ENCODE measurements at places on chromosomes 6 and 20.

DNA sequence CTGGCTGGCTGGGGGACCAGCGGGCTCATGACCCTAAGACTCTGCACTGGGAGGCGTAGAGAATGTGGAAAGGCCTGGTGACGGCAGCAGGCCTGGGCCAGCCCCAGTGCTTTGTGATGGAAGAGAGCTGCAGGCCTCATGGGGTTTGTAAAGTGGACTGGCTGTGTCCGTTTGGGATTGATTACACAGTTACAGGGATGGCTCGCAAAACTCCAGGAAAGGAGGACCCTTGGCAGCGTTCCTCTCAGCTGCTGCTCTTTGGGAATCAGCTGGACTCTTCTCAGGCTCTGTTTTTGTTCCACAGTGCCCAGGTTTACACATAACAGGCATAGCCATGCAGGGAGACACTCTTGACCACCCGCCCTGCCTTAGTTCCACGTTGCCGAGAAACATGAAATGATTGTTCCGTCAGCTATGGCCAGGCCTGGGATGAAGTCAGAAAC, 89.0 kb downstream of the SLX4IP start:
- no peak for DNase-seq

DNA sequence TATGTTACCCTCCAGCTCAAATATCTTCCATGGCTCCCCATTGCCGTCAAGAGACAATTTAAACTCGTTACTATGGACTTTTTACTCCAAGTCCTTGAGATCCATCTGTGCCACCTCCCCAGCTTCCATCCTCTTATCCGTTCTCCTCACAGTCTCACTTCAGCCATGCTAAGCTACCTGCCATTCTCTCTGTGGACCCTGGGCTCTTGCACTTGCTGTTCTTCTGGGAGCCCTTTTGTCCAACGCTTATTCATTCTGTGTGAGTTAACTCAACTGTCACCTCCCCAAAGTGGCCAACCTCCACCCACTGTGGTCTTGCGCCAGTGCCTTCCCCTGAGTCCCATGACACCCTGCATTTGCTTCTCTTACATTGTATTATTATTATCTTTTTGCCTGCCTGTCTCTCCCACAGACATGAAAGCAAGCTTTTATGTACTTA, 132.4 kb downstream of the BCAS1 start:
- DNase-seq: no peak

DNA sequence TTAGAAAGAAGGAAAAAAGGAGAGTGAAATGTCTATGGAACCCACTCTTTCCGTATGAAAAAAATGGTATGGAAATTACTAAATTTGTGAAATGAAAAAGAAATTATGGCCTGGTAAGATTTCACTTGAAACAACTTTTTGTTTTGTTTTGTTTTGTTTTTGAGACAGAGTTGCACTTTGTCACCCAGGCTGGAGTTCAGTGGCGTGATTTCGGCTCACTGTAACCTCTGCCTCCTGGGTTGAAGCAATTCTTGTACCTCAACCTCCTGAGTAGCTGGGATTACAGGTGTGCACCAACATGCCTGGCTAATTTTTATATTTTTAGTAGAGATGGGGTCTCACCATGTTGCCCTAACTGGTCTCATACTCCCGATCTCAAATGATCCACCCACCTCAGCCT, 17.8 kb upstream of the GSTA5 start:
- DNase-seq: no peak

DNA sequence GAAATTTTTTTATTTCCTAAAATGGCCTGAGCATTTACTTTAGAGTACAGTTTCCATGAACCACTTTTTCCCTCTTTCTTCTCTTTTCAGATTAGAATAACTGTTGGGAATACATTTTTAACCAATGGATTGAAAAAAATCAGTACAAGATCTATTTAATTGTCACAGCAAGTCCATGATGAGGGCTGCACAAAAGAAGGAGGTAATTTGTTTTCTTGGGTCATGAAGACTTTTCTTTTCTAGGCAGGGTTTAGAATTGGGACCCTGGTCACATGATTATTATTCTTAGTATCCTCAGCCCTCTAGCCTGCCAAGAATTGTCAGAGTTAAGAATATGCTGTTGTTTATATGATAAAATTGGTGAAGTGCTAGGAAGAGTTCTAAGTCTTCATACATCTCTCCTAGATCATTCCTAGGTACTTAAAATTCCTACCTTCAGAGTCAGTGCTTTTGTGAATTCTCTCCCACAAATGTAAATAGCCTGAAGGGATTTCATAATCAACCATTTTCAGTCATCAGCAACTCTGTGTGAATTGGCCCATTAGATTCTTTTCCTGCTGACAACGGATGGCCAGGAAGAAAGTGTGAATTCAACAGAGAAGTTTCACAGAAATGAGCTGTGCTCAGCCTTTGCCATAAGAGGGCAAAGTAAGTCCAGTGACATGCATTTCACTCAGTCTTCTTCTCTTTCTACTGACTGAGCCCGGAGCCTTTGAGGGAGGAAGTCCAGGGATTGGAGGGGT, 32.4 kb upstream of the TPBG start:
- peak; percentile 9 for DNase-seq

GRCh38 chr6:151761851-151762250, 45.6 kb upstream of the ESR1 start:
- no peak for DNase-seq

DNA sequence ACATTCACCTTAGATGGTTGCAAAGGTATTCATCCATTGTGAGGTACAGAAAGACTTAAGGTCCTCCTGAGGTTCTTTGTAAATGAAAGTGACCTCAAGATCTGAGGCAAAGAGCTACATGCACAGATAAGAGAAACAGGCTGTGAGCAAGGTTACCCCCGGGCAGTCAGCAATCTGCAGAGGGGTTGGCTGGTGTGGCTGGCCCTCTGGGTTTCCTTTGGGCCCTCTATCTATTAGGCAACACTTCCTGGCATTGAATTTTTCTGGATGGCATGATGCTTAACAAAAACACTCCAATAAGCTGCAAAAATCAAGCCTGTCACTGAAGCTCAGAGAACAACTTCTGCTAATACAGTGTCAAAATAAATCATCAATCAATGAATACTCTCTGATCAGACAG, 48.9 kb upstream of the RALGAPA2 start:
- no peak for DNase-seq

DNA sequence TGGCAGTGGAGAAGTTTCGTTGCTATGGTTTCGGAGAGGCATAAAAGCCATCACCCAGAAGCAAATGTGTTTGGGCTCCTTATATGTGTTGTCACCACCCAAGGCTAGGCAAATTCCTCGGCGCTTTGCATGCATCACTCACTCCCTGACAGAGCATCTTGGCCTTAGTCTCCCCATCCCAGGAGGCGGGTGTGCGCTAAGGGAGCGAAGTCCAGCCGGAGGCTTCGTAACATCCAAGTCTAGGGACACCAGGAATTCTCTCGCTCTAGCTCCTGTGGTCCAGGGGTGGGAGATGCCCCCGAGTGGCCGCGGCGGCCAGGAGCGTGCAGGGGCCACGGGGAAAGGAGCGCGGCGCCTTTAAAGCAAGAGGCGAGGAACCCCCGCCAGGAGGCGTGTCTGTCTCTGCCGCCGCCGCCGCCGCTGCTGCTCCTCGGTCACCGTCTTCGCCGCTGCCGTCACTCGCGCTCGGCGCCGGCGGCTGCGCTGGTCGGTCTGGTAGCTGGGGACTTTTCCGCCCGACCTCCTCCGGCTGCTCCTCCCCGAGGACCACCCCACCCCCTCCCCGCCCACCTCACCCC, at the start of gene GRIK2:
TSS of gene GRIK2 (plus strand) at position 458 of the 578 bp plus-strand sequence.
- peak; percentile 35 for DNase-seq

DNA sequence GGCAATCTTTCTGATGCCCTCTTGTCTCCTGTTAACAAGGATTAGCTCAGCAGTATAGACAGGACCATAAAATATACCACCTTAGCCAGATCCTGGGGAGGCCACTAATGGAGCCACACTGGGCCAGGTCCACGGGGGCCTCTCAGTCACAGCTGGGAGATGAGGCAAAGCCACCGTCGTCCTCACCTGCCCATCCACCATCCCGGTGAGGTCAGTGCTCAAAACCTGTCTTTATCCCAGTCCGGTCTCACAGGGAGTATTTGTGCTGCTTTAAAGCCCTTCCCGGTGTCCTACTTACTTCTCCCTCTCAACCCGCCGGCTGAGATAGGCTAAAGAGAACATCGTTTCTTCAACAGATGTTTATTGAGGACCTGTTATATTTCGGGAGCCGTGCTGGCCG, 104.3 kb downstream of the EDN3 start:
- DNase-seq: no peak

DNA sequence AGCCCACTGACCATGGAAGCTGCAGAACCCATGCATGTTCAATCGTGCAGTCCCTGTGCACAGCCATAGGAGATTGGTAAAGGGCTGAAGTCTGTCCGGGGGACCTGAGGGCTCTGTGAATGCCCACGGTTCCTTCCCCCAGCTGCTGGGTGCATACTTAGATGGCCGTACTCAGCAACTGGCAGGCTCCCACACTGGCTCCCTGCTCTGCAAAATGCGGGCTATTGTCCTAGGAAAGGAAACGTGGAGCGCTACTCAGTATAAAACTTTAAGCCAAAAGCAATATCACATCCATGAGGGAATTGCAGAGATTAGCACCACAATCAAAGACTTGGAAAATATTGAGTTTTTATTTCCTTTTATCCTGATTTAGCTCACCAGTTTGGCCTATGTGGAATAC, 202.0 kb downstream of the WDR27 start:
- DNase-seq: no peak

DNA sequence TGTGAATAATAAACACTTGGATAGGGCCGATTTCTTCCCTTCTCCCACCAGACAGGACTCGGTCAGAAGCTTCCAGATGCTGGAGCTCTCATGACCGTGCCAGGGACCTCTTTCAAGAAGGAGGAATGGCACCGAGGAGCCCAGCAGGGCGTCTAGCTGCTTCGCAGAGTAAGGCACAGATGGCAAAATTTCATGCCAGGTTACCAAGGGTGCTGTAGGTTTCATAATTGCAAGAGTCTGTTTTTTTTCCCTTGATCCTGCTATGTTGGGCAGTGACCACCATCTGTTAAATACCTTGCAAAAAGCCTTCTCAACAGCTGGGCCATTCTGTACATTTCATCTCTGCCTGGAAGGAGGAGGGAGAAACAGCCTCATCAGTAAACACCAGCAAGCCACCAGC, 111.8 kb downstream of the EDN3 start:
- DNase-seq: no peak

- DNase-seq: no peak
These were observed 411.7 kb downstream of the UTRN start for GRCh38 chr6:144696610-144697368.

- no peak for DNase-seq
These were observed 130.8 kb upstream of the TNFAIP3 start for GRCh38 chr6:137736048-137736818.

GRCh38 chr20:63496596-63497120, 2.2 kb downstream of the EEF1A2 start:
- no peak for DNase-seq

DNA sequence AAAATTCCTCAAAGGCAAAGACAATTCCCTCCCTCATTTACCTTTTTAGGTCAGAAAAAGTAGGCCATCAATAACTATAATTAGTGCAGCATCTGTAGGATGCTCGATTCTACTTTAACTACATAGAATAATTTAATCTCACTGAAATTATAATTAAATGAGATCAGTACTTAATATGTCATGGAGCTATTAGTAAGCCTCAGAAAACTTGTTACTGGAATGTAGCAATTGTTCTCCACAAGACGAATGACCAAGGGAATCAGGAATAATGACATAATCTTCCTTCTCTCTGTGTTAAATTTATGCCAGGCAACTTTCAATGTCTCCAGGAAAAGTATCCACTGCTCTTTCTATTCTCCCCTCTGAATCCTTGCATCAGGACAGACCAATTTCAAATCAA, 34.1 kb downstream of the SESN1 start:
- no peak for DNase-seq

DNA sequence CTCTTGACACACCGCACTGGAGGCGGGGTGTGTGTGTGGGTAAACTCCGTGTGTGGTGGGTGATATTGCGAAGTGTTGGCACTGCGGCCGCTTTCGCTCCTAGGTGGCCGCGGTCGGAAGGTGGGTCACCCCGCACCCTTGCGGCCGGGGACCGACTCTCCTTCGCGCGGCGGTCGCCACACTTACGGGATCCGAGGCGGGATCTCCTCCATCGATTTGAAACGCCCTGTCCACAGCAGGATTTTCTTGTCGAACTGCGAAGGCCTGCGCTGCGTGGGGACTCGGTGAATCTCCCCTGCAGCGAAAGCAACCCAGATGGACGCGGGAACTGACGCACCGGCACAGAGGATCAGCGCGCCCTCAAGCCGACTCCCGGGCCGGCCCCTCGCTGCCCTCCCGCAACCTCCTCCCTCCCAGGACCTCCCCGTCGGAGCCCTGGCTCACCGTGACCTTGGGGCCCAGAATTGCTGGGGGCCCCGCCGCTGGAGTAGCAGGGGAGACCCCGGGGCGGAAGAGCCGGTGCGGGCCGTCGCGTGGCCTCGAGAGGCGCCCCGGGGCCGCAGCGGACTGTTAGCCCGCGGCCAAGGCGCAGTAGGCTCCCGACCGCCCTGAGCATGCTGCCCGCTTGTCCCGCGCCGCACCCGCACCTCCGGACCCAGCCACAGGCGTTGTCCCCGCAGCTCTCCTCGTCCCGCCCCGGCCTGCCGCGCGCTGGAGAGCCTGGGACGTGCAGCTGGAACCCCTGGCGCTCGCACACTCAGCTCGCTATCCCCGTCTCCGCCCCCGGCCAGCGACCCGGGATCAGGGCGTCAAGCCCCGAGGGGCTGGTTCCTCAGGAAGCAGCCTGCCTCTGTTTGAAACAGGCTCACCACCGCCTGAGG, at the start of gene FAM162B:
TSS of gene FAM162B (minus strand) at position 759 of the 881 bp plus-strand sequence. CDS start at position 616, 143 bp downstream.
- peak; percentile 29 for DNase-seq

GRCh38 chr20:43372051-43372450, 85.6 kb upstream of the SRSF6 start:
- DNase-seq: no peak

- DNase-seq: no peak
These were observed 17.4 kb downstream of the CASS4 start for GRCh38 chr20:56429502-56429901.

GRCh38 chr6:30035784-30036183, 25.3 kb upstream of the POLR1H start:
- DNase-seq: no peak

DNA sequence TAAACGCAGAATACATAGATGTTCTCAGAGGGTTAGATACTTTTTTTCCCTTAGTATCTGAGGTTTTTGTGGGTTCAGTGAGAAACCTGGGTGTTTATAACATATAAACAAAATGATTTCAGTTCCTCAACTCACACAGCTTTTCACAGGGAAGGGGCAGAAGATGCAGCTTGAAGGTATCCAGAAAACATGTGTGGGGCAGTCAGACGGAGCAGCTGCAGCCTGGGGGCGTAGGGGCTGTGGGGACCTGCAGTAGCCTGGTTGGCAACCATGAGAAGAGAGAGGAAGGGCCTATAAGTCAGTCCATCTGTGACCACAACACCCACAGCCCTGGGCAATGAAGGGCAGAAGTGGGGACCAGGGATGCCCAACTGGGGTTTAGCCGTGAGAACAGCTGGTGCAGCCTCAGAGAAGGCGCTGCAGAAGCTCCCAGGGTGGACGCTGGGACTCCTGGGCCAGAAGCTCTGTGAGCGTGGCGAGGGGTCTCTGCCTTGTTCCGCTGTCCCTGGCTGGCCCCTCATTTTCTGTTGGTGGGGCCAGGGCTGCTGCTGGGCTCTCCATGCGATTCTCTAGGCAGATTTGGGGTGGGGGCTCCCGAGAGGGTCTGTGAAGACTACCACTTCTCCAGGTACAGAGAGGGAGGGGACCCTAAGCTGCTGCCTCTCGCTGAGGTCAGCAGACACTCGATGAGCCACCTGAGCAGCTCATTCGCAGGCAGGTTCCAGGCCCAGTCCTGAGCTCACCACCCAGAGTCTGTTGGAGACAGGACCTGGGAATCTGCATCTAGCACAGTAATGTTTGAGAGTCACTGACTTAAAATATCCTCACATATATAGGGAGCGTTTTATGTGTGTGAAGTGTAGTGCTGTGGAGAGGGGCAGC, 181.2 kb downstream of the ZDHHC14 start:
- DNase-seq: no peak
